B cell (primary cell): ENCODE measurements at places on chromosomes 1 and 21.
A peak's percentile ranks its signal among the peaks of the same experiment; 100 is the strongest.

DNA sequence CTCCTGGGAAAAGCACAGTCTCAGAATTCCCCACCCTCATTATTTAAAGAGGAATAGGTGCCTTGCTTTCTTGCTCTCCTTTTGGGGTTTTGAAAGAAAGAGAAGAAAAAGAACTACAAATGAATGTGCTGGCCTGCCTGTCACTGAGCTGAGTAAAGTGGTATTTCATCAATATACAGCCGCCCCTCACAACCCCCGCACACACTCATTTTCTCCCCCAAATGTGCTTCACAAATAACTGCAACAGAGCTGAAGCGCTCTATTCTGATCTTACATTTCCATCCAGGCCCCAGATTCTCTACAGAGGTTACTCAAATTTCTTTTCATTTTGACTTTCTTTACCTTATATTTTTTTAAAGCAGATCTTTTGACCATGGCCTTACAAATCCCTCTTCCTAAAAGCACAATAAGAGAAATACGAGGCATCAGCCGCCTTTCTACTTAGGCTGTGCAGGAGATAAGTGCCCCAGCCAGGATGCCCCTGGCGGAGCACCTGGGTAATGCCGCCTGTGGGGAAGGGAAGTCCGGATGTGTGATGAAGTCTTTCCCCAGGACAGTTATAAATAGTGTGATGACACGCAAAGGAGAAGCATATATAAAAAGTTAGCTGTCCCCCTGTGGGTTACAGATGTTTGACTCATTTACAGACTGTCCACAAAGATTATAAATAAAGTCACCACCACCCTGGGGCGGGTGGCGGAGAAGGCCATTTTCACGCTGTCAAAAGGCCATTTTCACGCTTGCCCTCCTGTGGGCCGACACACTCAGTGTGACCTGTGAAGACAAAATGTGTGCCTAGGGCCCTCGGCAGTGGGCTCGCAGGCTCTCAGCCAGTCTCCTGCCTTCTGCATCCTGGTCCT lies 6.5 kb downstream of the KCNN3 start:
- DNase-seq: peak; percentile 51

DNA sequence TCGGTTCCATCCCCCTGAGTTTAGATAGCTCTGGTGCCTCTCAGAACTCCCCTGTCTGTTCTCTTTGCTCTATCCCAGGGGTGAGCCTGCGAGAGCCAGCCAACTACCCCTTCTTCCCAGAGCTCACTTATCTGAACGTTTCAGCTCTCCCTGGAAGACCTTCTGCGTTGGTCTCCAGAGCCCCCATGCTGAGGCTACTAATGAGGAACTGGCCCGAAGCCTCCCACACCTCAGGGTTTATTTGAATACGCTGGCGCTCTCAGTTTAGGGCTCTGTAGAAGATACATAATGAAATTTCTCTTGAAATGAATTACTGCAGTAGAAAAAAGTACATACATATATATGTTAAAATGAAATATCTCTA lies 43.5 kb downstream of the TCEANC2 start:
- no peak for DNase-seq

DNA sequence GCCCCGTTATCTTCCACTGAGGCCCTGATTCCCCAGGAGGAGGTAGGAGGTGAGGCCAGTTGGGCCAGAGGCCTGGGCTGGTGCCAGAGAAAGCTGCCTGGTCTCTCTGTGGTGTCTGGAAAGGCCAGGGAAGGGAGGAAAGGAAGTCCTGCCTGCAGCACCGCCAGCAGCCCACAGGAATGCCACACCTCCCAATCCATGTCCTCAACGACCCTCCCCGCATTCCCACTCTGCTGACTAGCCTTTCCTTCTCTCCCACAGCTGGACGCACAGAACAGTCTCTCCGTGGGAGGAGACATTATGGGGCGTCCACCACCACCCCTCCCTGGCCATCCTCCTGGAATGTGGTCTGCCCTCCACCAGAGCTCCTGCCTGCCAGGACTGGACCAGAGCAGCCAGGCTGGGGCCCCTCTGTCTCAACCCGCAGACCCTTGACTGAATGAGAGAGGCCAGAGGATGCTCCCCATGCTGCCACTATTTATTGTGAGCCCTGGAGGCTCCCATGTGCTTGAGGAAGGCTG lies 18.0 kb downstream of the CSF1 start:
- no peak for DNase-seq

DNA sequence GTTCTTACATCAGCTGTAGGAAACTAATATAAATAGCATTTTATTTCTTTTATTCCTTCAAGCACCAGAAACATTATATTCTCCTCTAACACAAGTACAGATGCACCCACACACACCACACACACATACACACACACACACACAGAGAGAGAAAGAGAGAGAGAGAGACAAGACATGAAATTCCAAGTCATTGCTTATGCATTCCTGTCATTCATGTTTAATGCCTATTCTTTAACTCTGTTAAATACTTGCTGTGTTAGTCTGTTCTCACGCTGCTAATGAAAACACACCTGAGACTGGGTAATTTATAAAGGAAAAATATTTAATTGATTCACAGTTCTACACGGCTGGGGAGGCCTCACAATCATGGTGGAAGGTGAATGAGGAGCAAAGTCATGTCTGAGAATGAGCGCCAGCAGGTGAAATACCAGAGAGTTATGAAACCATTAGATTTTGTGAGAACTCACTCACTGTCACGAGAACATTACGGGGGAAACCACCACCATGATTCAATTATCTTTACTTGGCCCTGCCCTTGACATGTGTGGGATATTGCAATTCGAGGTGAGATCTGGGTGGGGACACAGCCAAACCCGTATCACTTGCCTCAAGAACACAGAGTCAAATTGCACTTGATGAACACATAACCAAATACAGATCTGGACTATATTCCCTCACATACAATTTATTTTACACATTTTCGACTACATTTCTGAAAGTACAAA lies 1058.1 kb upstream of the TMPRSS15 start:
- DNase-seq: no peak
